HAP-1 (cell line): ENCODE measurements at places on chromosomes 1 and 21.

GRCh38 chr1:93080179-93080823 is 1.2 kb downstream of the MTF2 start:
- no peak for DNase-seq

- no peak for DNase-seq
Measured at GRCh38 chr1:108316545-108316944, 72.7 kb upstream of the NBPF4 start.

DNA sequence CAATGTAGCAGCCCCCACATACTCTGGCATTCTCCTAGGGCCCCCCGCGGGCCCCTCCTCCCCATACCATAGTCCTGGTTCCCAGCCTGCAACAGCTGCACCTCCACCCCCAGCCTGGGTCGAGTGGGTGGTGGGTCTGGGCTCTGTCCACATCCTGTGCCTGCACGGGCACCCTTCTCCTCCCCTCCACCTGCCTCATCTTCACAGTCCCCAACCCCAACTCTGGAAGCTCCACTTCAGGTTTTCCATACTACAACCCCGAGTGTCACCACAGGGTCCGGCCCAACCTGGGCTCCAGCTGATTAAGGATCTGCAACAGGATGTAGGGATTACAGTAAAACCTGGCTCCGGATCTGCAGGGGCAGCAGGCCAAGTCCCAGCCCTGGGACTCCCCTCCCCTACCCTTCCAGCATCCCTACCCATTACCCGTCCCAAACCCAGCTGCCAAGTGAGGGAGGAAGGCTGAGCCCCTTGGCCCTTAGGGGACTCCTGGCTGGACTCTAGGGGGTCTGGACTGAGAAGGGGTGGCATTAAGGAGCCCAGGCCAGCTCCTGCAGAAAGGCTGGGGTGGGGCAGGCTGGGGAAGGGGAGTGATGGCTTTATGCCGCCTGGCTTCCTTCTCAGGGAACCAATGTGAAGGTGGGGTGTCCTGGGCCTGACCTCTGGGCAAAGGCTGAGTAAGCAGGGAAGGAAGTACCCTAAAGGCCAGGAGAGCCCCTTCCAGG is 116.8 kb downstream of the CASZ1 start:
- DNase-seq: peak; percentile 30

- DNase-seq: no peak
Measured at GRCh38 chr1:45767035-45767434, 16.6 kb upstream of the IPP start.

DNA sequence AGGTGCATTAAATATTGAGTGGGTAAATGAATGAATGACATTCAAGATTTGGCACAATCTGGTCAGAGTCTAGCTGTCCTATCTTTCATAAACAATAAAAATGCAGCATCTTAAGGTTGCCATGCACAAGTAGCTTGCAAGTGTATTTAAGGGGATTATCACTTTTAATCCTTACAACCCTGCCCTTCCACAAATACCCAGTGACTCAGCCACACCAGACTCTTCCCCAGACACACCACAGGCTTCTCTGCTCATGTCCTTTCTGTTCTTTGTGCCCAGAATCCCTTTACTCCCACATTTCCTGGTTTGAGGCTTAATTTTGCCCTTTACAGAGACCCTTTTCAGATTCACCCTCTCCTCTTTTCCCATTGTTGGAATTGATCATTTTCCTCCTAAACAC is 59.8 kb downstream of the KIRREL1 start:
- DNase-seq: peak; percentile 35

DNA sequence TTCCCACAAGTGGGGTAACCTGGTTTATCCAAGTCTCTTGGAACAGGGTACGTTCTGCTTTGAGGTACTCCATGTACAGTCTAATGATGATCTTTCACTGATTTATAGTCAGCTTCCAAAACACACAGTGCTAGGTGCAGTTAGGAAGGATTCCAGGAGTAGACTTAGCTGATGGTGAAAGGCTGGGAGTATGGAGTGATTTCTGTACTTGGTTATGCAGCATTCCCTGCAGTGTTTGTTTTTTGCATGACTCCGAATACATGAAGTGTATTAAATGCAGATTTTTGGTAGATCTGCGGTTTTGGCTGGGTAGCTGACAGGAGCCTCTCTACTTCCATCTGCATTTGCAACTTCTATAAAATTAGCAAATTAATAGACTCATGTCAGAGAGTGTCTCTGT is 3.7 kb downstream of the HMGN2 start:
- DNase-seq: no peak

GRCh38 chr1:43706598-43707189 is 642 bp upstream of the ST3GAL3 start:
- peak; percentile 57 for DNase-seq

GRCh38 chr1:162235241-162235800 is 141.3 kb downstream of the SPATA46 start:
- no peak for DNase-seq

DNA sequence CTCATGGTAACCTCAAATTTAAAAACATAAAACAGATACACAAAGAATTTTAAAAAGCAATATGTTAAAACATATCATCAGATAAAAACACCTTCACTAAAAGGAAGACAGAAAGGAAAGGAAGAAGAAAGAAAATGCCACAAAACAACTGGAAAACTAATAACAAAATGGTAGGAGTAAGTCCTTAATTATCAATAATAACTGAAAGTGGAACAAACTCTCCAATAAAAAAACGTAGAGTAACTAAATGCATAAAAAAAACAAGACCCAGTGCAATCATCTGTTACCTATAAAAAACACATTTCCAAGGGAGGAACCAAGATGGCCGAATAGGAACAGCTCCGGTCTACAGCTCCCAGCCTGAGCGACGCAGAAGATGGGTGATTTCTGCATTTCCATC is 47.1 kb upstream of the ACADM start:
- no peak for DNase-seq

DNA sequence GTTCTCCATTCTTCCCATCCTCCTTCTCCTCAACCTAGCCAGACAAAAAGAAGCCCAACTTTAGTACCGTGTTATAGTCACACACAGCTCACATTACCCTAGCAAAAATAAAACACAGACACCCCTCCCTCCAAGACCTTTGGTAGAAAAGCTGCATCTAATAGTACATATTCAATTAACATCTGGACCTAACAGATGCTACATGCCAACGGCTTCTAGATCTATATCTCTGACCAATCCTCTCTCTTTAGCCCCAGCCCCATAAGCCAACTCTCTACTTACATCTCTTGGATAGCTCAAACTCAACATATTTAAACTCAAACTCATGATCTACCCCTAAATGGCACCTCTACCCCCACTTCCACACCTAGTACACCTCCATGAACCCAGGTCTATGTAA is 233.1 kb downstream of the KCNH1 start:
- no peak for DNase-seq

GRCh38 chr1:16420424-16421118 is 16.7 kb downstream of the SPATA21 start:
- DNase-seq: no peak
